Lung (tissue), 17 donors: ENCODE measurements at places on chromosomes 1 and 21.
A peak's percentile ranks its signal among the peaks of the same experiment; 100 is the strongest.

DNA sequence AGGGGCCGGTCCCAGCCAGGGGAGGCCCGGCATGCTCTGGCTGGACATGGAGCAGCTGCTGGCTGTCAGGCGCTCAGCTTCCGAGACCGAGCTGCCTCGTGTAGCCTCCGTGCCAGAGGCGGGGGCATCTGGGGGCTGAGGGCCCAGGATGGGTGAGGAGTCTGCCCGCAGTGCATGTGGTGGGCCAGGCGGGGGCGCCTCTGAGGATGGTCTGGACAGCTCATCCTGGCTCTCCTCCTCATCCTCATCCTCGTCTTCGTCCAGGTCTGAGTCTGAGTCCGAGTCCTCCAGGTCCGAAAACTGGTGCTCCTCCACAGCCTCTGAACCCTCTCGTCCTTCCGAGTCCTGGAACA is 28.9 kb upstream of the EDN2 start:
- peak; percentile 82 for DNase-seq

- DNase-seq, result no peak
Measured at GRCh38 chr1:223248001-223248769, 105.1 kb upstream of the TLR5 start.

- DNase-seq, result peak; percentile 54
Measured at GRCh38 chr21:45977396-45977795, 4.2 kb upstream of the COL6A1 start.

- DNase-seq, result no peak
Measured at GRCh38 chr1:247453245-247453644, 4.7 kb downstream of the OR2B11 start.

DNA sequence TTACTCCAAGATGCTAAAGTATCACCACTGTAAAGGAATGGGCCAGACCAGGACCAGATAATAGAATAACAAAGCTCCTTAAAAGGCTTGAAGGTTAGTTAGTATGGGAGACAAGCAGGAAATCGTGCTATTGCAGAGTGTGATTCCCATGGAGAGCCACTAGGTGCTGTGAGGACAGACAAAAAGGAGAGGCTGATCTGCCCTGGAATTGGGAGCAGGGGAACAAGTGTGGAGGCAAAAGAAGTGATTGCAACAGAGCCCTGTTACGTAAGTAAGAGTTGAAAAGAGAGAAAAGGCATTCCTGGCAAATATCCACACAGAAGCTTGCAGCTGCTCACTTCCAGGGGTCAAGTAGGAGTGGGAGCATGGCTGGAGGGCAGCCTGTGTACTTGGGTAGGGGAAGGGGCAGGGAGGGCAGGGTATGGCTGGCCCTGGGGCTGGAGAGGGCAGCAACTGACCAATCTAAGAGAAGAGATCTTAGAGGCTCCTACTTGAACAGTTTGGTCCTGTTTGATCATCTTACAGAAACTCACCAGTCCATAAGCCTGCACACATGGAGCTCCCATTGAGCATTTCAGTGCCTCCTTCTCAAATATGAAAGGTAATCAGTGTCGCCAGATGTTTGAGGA is 207.7 kb upstream of the GJB5 start:
- DNase-seq, result no peak

DNA sequence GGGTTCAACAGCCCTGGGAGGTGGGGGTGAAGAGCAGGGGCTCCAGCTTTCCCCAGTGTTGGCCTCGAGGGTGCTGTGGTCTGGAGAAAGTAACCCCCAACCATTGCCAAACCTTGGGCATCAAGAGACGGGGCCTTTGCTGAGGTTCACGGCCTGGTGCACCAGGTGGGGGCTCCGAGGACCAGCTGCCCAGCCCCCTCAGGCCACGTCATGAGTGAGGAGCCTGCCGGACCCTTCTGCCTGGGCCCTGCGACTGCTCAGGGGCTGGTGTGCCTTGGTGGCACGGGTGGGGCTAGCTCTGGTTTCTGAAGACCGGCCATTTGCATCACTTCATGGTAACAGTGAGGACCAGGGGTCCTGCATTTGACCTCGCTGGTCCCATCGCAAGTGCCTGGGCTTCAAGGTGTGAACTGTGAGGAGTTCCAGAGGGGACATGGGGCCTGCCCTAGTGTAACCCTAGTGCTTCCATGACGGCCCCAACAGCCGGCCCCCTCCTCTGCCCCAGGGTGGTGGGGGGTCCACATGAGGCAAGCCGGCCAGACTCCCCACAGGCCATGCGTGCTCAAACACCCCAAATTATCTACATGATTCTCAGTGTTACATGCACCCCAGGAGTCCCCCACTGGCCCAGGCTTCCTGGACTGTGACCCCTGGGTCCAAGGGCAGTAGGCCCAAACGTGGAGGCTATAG is 13.5 kb downstream of the MORN1 start:
- DNase-seq, result no peak
